ENCODE measurements at places on chromosomes 7 and 10.

DNA sequence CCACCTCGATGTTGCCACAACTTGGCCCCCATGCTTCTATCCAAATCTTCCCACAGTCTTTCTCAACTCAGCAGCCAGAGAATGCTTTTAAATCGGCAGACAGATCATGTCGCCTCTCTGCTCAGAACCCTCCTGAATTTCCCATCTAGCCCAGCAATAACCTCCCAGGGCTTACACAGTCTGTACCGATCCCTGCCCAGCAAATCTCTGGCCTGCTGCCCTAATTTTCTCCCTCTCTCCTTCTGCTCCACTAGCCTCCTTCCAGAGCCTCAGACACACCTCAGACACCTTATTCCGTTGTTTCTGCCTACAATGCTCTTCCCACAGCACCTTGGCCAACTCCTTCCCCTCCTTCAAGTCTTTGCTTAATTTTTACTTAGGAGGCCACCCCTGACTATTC lies 32.3 kb downstream of the MDH2 start:
- H3K4me1 ChIP-seq, result no peaks in the 10 kb centered on the region
- no peaks in the 10 kb centered on the region for H3K36me3 ChIP-seq
- H3K4me3 ChIP-seq, result no peak overlapping the region
- no peaks in the 10 kb centered on the region for H3K27me3 ChIP-seq
- DNase-seq, result no peak

DNA sequence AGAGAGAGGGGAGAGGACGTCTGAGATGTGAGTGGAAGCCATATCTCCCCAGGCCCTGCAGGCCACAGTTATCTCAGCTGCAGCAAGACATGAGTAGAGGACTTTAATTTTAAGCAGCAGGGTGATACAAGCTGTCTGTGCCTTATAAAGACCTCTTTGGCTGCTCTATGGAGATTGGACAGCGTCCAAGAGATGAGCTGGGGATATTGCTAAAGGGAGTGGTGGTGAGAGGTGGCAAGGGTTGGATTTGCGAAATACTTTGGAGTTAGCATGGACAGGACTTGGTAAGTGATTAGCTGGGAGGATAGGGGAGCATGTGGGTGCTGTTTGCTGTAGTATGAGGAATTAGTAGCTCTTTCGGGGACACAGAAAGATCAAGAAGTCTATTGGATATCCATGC lies 191.8 kb downstream of the CACNB2 start:
- H3K36me3 ChIP-seq, result no peaks in the 10 kb centered on the region
- no peak overlapping the region for H3K4me3 ChIP-seq
- DNase-seq, result no peak
- no peaks in the 10 kb centered on the region for H3K27me3 ChIP-seq
- H3K4me1 ChIP-seq, result no peaks in the 10 kb centered on the region
- H3K27ac ChIP-seq, result no peak overlapping the region

DNA sequence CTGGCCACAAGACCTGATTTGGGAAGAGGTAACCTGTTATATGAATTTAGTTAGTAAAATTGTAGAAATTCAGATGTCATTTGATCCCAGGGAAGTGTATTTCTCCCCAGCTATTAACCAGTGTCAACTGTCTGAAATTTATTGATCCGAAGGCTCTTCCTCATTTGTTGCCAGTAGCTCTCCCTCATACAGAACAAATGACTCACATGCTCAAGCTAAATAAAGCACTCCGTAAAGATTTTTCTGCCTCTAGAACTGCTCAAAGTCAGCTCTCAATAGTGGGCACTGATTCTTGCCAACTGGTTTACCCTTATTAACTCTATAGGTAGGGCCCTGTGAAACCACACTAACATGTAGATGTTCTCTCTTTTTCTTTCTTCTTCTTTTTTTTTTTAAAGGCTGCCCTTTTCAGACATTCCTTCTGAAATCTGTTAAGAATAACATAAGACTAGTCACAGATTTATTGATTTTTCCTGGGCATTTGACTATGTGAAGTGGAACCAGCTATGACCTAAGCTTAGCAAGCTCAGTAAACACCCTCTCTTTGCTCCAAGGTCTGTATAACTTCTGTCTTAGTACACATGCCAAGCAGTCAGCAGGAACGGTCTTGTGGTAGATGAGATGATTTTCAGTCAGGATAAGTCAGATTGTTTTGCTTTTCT lies 21.8 kb downstream of the RPA3 start:
- H3K4me3 ChIP-seq, result no peak overlapping the region
- H3K36me3 ChIP-seq, result no peaks in the 10 kb centered on the region
- peaks cover 4% of the 10 kb centered on the region for H3K4me1 ChIP-seq
- H3K27me3 ChIP-seq, result no peaks in the 10 kb centered on the region
- DNase-seq, result no peak
- no peak overlapping the region for H3K27ac ChIP-seq

- H3K4me1 ChIP-seq, result peaks cover 3% of the 10 kb centered on the region
- H3K27me3 ChIP-seq, result no peaks in the 10 kb centered on the region
Measured at GRCh38 chr7:99253369-99253768, 19.3 kb upstream of the MYH16 start.

DNA sequence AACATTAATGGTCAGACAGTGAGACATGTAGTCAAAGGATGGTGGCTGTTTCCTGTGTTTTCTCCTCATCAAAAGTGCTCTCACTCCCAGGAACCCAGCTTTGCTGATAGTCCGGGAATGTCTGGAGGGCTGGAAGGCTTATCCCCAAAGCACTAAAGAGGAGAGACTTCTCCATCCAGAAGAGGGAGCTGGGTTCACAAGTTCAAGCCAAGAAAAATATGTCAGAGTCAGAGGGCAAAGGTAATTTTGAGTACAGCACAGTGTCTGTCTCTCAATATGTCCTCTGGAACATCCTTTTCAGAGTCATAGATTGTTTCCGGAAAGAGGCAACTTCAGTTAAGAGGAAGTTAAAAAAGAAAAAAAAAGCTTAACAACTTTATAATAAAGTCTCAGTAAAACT lies 281.5 kb upstream of the PHYHIPL start:
- no peaks in the 10 kb centered on the region for H3K36me3 ChIP-seq
- no peak for DNase-seq
- no peak overlapping the region for H3K27ac ChIP-seq

- H3K4me3 ChIP-seq, result no peak overlapping the region
- H3K4me1 ChIP-seq, result no peaks in the 10 kb centered on the region
- no peak for DNase-seq
- no peaks in the 10 kb centered on the region for H3K36me3 ChIP-seq
- H3K27ac ChIP-seq, result no peak overlapping the region
Measured at GRCh38 chr10:2948127-2948854, 119.1 kb upstream of the PFKP start.

All from neuronal stem cell (in vitro differentiated cells).